ENCODE measurements at places on chromosomes 6 and 20. TPM values are rescaled to one million over a fixed set of nuclear protein-coding genes. Genes with fewer than 3 reads are reported as not detected.

DNA sequence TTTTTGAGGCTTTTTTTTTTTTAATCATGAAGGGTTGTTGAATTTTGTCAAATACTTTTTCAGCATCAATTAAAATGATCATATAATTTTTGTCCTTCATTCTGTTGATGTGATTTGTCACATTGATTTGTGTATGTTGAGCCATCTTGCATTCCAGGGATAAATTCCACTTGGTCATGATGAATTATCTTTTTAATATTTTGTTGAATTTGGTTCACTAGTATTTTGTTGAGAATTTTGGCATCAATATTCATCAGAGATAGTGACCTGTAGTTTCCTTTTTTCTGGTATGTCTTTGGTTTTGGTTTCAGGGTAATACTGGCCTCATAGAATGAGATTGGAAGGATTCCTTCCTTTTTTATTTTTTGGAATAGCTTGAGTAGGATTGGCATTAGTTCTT, 221.9 kb upstream of the ZNF217 start:
- H3K27me3 ChIP-seq, result no peaks in the 10 kb centered on the region
- H3K36me3 ChIP-seq, result no peaks in the 10 kb centered on the region
- no peak for DNase-seq
- H3K4me1 ChIP-seq, result no peaks in the 10 kb centered on the region

- H3K4me3 ChIP-seq, result peak overlapping the region; percentile 86
- DNase-seq, result peak; percentile 32
- no peaks in the 10 kb centered on the region for H3K36me3 ChIP-seq
- peak overlapping the region; percentile 91 for H3K27ac ChIP-seq
Observed at GRCh38 chr20:37526839-37527637, 638 bp downstream of the BLCAP start.

- H3K36me3 ChIP-seq, result no peaks in the 10 kb centered on the region
- no peak overlapping the region for H3K4me3 ChIP-seq
- no peak for DNase-seq
- no peaks in the 10 kb centered on the region for H3K27me3 ChIP-seq
- no peak overlapping the region for H3K27ac ChIP-seq
- H3K4me1 ChIP-seq, result no peaks in the 10 kb centered on the region
Observed at GRCh38 chr20:23279836-23280235, 70.8 kb upstream of the NXT1 start.

DNA sequence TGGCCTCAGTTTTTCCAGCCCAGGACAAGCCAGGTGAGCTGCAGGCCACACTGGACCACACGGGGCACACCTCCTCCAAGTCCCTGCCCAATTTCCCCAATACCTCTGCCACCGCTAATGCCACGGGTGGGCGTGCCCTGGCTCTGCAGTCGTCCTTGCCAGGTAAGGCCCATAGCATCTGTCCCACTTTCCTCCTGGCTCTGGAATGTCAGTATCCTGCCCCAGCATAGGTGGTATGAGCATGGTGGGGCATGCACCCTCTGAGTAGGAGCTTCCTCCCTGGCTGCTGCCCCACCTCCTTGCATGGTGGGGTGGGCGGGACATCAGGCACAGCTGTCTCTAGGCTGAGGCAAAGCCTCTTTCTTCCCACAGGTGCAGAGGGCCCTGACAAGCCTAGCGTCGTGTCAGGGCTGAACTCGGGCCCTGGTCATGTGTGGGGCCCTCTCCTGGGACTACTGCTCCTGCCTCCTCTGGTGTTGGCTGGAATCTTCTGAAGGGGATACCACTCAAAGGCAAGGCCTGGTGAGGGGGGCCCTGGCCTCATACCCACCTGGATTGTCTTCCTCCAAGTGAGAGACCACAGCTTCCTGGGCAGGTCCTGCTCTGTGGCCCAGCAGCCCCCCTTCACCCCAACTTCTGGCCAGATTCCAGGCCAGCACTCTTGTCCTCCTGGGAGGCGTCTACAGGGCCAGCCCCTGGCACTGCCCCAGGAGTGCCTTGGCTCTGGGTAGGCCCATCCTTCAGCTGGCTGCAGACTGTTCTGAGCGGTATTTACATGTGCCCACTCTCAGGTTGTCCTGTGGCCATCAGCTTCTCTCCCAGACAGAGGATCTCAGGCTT, 9.1 kb downstream of the PI16 start:
- H3K4me1 ChIP-seq, result peaks cover 33% of the 10 kb centered on the region
- H3K36me3 ChIP-seq, result peaks cover 18% of the 10 kb centered on the region
- DNase-seq, result peak; percentile 99
- H3K27ac ChIP-seq, result peak overlapping the region; percentile 53

GRCh38 chr20:90651-91050, 3.2 kb downstream of the DEFB125 start:
- no peak for DNase-seq
- no peaks in the 10 kb centered on the region for H3K4me1 ChIP-seq
- H3K27me3 ChIP-seq, result no peaks in the 10 kb centered on the region
- no peak overlapping the region for H3K27ac ChIP-seq

- peak overlapping the region; percentile 83 for H3K27ac ChIP-seq
- no peaks in the 10 kb centered on the region for H3K36me3 ChIP-seq
- peaks cover 74% of the 10 kb centered on the region for H3K4me1 ChIP-seq
- DNase-seq, result no peak
Observed at GRCh38 chr6:39221779-39222641, 7.3 kb downstream of the KCNK5 start.

GRCh38 chr20:37345339-37346235, at the start of gene SRC:
TSS of gene SRC (plus strand) at chr20:37346140. CDS start at chr20:37384154, 38,014 bp downstream.
- no peak within 1 kb of the TSS for H3K4me3 ChIP-seq
- H3K27me3 ChIP-seq, result no peaks in the 10 kb centered on the region
- DNase-seq, result peak; percentile 81
- H3K4me1 ChIP-seq, result peaks cover 9% of the 10 kb centered on the region
- no peaks in the 10 kb centered on the region for H3K36me3 ChIP-seq
- peak within 1 kb of the TSS; percentile 83 for H3K27ac ChIP-seq

DNA sequence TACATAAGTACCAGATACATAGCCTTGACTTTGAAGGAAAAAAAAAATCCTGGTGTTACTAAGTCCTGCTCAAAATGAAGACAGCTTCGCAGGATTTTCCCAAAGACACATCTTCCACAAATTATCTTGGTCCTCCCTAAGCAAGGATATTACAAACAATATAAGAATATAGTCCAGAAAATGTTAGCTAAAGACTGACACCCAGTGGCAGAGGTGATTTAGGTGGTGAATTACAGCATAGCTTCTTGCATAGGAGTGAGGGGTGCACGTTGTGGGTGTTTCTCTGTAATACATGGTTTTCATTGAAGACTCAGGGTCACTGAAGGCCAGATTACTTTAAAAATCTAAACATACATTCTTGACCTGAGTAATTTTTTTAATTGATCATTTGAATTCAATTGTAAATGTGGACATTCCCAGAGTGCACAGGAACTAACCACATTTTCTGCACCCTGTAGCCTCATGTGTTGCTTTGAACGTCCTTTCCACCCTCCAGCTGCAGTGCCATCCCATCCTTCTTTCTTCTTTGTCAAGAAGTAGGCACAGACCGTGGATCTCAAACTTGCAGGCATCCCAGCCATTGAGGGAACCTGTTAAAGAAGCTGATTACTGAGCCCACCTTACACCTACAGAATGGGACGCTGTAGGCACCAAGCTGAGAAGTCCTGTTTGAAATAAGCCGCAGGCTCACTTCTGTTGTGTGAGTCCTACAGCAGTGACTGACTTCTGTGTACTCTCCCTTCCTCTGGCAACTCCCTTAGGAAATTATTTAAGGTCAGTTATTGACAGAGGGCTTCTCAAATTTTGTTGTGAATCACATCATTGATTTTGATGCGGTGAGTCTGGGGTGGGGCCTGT, 102.6 kb downstream of the PERP start:
- no peak overlapping the region for H3K4me3 ChIP-seq
- H3K27ac ChIP-seq, result no peak overlapping the region
- no peaks in the 10 kb centered on the region for H3K27me3 ChIP-seq
- no peak for DNase-seq

DNA sequence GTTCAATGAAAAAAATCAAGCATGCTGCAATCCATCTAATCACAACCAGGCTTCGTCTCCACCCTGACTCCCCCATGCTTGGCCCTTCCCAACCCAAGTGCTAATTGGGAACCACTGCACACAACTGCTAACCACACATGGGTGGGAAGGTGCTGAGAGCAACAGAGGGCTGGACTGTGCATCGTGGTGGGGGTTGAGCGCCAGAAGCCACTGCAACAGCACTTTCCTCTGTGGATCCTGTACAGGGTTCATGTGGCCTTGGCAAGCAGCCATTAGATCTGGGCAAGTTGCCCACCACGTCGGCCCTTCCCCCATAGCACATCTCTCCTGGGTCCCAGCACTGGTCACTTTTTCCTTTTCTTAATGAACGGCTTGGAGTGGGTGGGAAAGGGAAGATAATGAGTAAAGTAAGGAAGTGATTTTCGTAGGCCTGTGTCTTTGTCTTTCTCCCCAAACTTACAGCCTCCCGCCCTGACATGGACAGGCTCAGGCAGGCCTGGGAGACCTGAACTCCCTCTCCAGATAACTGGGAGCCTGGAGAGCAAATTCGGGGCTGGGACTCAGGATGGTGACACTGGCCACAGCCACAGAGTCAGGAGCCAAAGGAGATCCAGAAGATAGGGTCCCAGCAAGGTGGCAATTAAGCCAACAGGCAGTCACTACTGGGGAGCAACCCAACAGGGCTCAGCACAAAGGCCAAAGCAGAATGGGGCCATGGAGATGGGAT, 34.4 kb upstream of the MRPS10 start:
- H3K36me3 ChIP-seq, result no peaks in the 10 kb centered on the region
- peaks cover 11% of the 10 kb centered on the region for H3K4me1 ChIP-seq
- peak overlapping the region; percentile 69 for H3K27ac ChIP-seq
- peak; percentile 81 for DNase-seq
- H3K27me3 ChIP-seq, result no peaks in the 10 kb centered on the region

- H3K27ac ChIP-seq, result no peak overlapping the region
- no peak for DNase-seq
- no peaks in the 10 kb centered on the region for H3K36me3 ChIP-seq
- H3K4me3 ChIP-seq, result no peak overlapping the region
- H3K4me1 ChIP-seq, result no peaks in the 10 kb centered on the region
- H3K27me3 ChIP-seq, result no peaks in the 10 kb centered on the region
Observed at GRCh38 chr20:8670893-8671215, 398.0 kb upstream of the PLCB4 start.

GRCh38 chr6:166579237-166579850, 7.1 kb downstream of the RAMACL start:
- H3K27me3 ChIP-seq, result no peaks in the 10 kb centered on the region
- no peak overlapping the region for H3K4me3 ChIP-seq
- H3K36me3 ChIP-seq, result no peaks in the 10 kb centered on the region
- H3K27ac ChIP-seq, result no peak overlapping the region
- H3K4me1 ChIP-seq, result peaks cover 7% of the 10 kb centered on the region

- H3K27me3 ChIP-seq, result no peaks in the 10 kb centered on the region
- H3K27ac ChIP-seq, result peak overlapping the region; percentile 100
- no peak overlapping the region for H3K4me3 ChIP-seq
- H3K36me3 ChIP-seq, result no peaks in the 10 kb centered on the region
Observed at GRCh38 chr6:42784717-42785498, 3.1 kb downstream of the BICRAL start.

DNA sequence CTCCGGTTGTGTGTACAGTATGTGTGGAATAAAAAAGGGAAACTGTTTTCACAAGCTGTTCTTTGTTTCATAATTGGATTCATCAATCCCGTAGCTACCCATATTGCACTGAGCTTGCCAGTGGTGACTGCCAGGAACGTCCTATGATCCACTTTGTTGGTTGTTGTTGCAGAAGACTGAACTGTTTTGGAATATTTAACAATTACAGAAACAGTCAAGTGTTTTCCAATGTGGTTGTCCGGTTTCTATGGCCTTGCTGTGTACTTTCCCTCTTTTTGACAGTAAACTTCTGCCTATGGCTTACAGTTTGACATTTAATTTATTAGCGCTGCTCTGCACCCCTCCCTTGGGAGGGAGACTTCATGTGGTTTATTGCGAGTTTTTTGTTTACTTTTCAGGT, 141.2 kb downstream of the DTNBP1 start:
- H3K27me3 ChIP-seq, result no peaks in the 10 kb centered on the region
- peak overlapping the region; percentile 13 for H3K27ac ChIP-seq
- peaks cover 6% of the 10 kb centered on the region for H3K4me1 ChIP-seq

- no peaks in the 10 kb centered on the region for H3K36me3 ChIP-seq
- no peaks in the 10 kb centered on the region for H3K27me3 ChIP-seq
- no peaks in the 10 kb centered on the region for H3K4me1 ChIP-seq
- H3K4me3 ChIP-seq, result no peak overlapping the region
- no peak overlapping the region for H3K27ac ChIP-seq
- DNase-seq, result no peak
Observed at GRCh38 chr6:139820210-139820609, 445.8 kb upstream of the CITED2 start.

- no peaks in the 10 kb centered on the region for H3K36me3 ChIP-seq
- H3K4me1 ChIP-seq, result peaks cover 8% of the 10 kb centered on the region
- no peak overlapping the region for H3K4me3 ChIP-seq
- DNase-seq, result no peak
Observed at GRCh38 chr20:6075428-6076219, 21.8 kb upstream of the LRRN4 start.

- H3K36me3 ChIP-seq, result no peaks in the 10 kb centered on the region
- H3K27me3 ChIP-seq, result no peaks in the 10 kb centered on the region
- no peak for DNase-seq
- no peak overlapping the region for H3K4me3 ChIP-seq
- no peak overlapping the region for H3K27ac ChIP-seq
Observed at GRCh38 chr6:14724549-14724948, 521.3 kb upstream of the JARID2 start.

DNA sequence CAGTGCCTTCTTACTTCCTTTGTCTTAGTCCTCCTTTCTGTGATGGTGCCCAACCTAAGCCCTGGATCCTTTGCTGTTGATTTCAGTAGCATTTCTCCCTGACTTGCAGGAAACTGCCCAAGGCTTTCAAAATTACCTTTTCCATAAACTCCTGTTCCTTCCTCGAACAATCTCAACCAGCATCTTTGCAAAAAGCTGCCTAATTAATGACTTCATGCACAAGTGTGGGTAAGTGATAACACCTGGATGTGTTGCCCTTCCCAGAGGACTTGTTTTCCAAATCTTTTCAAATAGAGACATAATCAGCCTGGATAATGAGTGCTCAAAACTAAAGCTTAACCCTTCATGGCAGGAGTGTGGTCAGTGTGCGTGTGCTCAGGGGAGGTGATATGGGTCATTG, 118.0 kb downstream of the PCSK2 start:
- DNase-seq, result no peak
- no peak overlapping the region for H3K4me3 ChIP-seq
- H3K4me1 ChIP-seq, result no peaks in the 10 kb centered on the region
- no peaks in the 10 kb centered on the region for H3K27me3 ChIP-seq
- H3K27ac ChIP-seq, result no peak overlapping the region
- H3K36me3 ChIP-seq, result no peaks in the 10 kb centered on the region

- no peak for DNase-seq
- H3K36me3 ChIP-seq, result no peaks in the 10 kb centered on the region
- H3K27me3 ChIP-seq, result no peaks in the 10 kb centered on the region
- no peak overlapping the region for H3K4me3 ChIP-seq
Observed at GRCh38 chr6:45163952-45164766, 164.0 kb upstream of the RUNX2 start.

GRCh38 chr6:111775145-111775922, 97.9 kb downstream of the FYN start:
- H3K27me3 ChIP-seq, result no peaks in the 10 kb centered on the region
- H3K4me3 ChIP-seq, result no peak overlapping the region
- no peak overlapping the region for H3K27ac ChIP-seq
- no peaks in the 10 kb centered on the region for H3K4me1 ChIP-seq
- no peaks in the 10 kb centered on the region for H3K36me3 ChIP-seq

Gene NCOA6
- total RNA-seq, result 33.8 TPM

Gene KCNG1
- 0.13 TPM for total RNA-seq

Gene BMP6
- total RNA-seq, result 2.7 TPM

Gene LAMA4
- 30.8 TPM for total RNA-seq

Gene ZNF311
- total RNA-seq, result 1.0 TPM

Gene LAMA2
- total RNA-seq, result 94.0 TPM

Gene TCF21
- 1.4 TPM for total RNA-seq

Gene PRR18
- total RNA-seq, result 0.67 TPM

Gene C6orf62
- total RNA-seq, result 85.0 TPM

Gene NFYA
- total RNA-seq, result 31.8 TPM

Gene NELFCD
- total RNA-seq, result 122 TPM

Gene TMEM244
- total RNA-seq, result not detected

Gene SRSF6
- total RNA-seq, result 92.3 TPM
